ENCODE measurements at places on chromosomes 7 and 10.

- no peak for DNase-seq
Observed at GRCh38 chr7:29163854-29164253, 17.5 kb upstream of the CPVL start.

DNA sequence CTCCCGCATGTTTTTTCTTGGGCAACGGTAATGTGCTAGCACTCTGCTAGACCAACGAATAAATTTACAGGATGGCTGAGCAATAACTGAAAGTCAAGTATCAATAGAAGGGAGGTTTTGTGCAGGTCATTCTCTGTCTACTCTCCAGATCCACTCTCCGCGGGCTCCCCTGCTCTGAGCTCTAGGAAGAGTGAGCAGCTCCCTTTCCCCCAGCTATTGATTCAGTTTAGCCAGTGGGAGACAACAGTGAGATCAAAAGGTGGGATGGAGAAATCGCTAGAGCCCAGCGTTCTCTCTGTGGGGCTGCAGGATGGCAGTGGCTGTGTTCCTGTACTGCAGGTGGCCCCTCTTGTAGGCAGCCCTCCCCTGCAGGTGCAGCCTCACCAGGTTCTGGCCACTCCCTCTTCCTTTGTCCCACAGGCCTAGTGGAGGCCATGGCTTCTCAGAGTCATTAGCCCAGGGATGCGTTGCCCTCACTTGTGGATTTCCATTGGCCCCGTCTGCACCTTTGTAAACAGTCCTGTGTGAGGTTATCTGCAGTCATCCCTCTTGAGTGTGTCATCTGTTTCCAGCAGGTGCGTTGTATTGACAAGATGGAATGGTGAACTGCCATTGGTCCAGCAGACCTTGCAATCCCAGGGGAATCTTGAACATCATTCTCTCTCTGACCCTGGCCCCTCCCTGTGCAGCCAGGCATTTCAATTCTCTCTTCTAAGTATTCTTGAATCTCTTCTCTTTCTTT lies 11.1 kb downstream of the MSRB2 start:
- DNase-seq = no peak

GRCh38 chr7:21192657-21193056 lies 235.2 kb upstream of the SP4 start:
- no peak for DNase-seq

GRCh38 chr7:23261843-23262452 lies 15.4 kb downstream of the GPNMB start:
- peak; percentile 73 for DNase-seq

DNA sequence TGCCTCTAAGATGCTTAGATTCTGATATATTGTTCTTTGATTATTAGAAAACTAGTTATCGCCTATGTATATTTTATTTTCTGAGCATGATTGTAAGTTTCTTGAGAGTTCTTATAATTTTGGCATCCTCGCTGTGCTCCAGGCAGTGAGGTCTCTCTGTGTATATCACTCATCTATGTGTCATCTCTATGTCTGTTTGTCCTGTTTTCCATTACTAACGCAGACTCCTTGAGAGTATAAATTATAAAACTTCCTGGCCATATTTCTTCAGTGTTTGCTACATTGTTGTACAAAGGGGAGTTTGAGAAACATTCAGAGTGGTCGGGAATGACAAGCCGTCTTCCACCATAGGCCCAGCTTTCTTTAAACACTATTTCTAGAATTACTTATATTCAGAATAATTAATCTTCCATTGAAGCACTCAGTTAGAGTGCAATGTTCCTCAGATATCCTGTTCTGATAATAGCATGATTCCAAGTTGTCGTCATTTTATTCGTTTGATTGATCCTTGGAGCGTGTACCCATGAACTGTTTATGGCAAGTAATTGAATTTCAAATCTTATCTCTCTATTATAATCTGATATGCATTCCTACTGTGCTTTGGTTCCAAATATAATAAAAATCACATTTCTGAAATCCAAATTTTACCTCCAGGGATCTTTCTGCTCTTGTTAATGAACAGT lies 206.6 kb downstream of the BAMBI start:
- no peak for DNase-seq

DNA sequence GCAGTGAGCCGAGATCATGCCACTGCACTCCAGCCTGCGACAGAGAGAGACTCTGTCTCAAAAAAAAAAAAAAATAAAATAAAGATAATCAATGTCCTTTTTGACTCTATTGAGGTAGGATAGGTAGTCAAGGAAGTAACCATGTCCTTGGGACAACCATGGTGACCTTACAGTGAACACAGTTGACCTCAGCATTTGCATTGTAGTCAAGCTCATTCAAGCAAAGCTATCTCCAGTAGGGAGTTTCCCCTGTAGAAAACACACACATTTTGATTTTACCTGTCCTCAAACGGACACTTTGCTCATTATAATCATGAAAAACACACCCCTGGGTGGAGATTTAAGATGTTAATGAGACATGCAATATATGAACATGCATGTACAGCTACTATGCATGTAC lies 171.7 kb downstream of the KIF20B start:
- DNase-seq = no peak

DNA sequence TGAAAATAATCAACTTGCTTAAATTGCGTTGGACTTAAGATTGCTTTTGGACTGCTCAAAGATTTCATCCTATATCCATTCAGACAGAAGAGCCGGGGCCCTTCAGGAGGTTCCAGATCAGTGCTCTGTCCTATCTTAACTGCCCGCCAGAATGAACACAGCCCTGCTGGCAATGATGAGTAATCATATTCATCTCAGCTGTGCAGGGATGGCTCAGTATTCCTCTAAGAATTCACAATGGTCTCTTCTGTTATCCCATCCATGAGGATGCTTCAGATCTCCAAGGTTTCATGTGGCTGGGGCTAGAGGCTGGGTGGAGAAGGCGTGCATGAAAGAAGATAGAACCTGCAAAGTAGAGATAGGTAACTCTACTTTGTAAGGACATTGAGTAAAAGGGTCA lies 80.0 kb upstream of the NPVF start:
- DNase-seq = no peak

GRCh38 chr7:133511252-133511651 lies 258.4 kb downstream of the EXOC4 start:
- DNase-seq = no peak

DNA sequence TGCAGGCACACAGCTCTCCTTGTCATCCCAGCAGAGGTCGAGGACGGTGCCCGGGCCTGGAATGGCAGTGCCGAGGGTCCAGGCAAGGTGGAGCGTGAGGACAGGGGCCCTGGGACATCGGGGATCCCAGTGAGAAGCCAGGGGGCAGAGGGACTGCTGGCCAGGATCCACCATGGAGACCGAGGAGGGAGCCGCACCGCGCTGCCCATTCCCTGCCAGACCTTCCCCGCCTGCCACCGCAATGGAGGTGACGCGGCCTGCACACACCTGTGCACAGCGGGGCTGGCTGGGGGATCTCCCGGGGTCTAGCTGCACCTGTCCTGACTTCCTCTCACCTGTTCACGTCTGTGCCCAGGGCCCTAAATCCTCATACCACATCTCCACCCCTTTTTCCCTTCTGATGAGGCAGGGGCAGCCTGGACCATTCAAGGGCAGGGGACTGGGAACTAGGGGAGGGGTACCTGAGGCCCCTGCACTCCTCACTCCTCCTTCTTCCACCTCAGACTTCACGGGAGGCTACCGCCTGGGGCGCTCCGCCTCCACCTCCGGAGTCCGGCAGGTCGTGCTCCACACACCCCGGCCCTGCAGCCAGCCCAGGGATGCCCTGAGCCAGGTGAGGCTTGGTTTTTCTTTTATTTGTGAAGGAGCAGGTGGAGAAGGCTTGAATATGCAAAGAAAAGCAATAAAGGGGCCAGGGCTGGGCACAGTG lies 6.9 kb downstream of the NYAP1 start:
- no peak for DNase-seq

DNA sequence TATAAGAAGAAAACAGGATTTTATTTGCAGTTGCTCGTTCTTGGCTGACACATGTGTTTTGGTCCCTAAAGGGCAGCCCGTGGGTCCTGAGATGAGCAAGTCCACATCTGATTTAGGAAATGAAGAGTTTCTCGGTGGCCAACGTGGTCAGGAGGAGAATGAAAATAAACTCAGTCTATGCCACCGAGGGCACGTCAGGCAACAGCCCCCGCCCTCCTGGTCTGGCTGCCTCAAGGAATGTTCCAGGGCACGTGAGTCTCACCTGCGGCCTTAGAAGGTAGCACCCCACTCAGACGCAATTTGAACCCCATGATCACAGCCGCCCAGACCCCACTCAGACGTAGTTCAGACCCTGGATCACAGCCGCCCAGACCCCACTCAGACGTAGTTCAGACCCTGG lies 197.2 kb downstream of the ADARB2 start:
- DNase-seq = no peak

DNA sequence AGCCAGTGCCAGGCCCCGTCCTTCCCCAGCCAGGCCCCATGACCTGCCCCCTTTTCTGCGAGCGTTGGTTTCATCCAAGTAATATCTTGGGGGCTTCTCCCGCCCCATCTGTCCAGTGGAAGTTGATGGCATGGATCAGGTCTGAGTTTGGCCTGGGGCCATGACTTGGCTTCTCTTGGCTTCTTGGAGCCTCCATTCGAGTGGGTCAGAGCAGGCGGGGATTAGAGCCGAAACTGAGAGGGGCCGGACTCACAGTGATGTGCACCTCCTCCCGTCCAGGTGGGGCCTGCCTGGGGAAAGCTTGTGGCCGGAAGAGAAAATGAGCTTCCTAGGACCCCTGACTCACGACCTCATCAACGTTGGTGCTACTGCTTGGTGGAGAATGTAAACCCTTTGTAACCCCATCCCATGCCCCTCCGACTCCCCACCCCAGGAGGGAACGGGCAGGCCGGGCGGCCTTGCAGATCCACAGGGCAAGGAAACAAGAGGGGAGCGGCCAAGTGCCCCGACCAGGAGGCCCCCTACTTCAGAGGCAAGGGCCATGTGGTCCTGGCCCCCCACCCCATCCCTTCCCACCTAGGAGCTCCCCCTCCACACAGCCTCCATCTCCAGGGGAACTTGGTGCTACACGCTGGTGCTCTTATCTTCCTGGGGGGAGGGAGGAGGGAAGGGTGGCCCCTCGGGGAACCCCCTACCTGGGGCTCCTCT lies 15.1 kb upstream of the LIMK1 start:
- DNase-seq = no peak

DNA sequence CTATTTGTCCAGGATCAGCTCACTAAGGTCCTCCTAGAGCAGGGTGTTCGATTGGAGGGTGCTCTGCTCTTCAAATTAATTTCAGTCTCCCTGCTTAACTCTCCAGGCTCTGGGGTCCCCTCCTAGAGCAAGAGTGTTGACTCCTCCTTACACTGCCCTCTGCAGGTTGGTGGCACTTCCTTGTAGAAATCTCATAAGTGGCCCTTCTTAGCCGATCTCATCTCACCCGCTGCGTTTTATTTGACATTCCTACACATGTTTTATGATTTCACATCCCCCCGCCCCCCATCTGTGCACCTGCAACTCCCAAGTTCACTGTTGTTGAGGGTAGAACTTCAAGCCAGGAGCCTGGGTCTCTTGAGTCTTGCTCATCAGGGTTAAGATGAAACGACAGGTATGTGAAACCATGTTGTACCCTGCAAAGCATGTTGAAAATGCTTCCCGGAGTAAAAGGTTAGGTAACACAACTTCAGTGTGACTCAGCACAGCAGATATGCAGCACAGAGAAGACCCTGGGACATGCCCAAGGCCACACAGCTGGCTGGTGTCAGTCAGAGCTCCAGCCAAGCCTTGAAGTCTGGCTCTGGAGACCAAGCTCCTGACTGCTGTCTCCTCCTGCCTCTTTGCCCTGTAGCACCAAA lies 171.2 kb downstream of the PRKAG2 start:
- DNase-seq = peak; percentile 51
